ENCODE measurements at places on chromosomes 6 and 20.

DNA sequence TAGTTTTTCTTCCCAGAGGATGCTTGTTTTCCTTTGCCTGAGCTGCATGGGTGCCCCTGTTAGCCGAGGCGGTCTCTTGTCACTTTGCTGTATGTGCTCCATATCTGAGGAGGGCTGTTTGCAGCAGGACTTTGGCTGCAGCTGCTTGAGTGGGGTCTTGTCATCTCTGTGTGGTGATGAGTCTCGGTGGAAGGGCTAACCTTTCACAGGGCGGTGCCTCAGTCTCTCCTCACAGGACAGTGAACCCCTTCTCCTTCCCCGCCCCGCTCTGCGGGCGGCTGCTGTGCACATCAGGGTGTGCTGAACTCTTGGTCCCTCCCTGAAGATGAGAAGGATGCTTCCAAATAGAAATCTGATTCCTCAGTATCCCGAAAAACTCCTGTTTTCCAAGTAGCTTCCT is 75.1 kb downstream of the SYNJ2 start:
- no peak for DNase-seq

DNA sequence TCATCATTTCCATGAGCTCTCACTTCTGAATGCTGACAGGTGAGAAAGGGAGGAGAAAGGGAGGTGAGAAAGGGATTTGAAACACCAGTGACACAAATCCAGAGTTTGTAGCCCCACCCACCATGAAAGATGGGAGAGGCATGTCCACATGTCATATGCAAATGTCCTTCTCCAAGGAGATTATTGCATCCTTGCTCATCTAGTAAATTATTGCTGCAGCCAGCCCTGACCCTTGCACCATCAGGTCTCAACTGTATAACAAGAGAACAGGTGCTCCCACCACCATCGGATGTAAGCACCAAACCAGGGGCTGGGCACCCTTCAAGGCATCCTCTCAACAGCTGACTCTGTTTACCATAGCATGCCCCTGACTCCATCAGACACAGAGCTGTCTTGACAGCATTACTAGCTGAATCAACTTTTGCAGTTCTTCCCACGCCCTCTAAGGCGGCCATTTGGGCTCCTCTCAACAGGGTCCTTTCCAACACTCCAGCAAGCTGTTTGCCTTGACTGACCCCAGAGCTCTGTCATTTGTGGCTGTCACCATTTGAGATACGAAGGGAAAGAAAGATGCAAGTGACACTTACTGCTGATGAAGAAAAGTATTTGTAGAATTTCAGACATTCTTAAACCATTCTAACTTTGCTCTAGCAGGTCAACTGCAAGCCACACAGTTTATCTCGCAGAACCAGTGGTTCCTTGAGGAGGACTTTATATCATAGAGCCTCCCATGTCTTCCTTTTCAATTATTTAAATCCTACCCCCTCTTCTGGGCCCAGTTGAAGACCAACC is 14.2 kb downstream of the GFOD1 start:
- DNase-seq = no peak

DNA sequence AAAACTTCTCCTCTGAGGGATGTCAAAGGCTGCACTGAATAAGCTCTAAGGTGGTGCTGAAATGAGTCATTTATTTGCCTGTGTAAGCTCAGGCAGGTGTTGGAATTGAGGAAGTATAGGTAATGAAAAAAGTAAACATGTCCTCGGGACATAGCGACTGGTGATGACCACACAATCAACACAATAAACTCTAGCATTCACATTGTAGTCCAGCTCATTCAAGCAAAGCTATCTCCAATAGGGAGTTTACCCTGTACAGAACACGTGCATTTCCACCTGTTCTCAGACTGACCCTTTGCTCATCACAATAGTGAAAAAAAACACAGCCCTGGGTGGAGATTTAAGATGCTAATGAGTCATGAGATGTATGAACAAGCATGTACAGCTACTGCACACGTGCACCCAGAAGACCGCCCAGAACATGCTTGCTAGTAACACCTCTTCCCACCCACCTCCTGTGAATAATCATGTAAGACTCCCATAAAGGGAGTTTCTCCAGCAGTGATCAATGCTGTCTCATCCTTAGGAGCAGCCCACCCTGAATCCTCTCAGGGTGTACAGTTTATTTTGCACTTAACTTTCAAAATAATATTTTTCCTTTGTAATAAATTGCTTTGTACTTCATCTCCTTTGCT is 33.0 kb upstream of the POU5F1 start:
- peak; percentile 43 for DNase-seq

DNA sequence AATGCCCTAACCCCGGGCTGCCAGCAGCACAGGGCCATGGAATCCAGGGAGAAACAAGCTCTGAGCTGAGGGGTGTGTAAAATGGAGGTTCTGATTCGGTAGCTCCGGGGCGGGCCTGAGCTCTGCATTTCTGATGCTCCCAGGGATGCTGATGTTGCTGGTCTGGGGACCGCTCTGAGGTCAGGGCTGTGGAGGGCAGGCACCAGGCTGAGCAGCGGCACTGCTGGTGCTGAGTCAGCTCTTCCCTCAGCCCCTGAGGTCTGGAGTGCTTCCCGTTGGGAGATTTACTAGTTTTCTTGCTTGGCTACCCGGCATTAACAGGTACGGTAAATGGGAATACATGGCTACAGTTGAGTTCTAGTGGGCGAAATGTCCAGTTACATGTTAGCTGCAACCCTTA is 18.6 kb upstream of the CST3 start:
- no peak for DNase-seq

DNA sequence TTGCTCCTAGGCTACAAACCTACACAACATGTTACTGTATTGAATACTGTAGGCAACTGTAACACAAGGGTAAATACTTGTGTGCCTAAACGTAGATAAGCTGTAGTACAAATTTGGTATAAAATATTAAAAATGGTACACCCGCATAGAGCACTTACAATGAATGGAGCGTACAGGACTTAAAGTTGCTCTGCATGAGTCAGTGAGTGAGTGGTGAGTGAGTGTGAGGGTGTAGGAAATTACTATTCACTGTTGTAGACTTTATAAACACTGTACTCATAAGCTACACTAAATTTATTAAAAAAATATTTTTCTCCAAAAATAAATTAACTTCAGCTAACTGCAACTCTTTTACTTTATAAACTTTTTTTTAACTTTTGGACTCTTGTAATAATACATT is 391.6 kb downstream of the ADGRB3 start:
- no peak for DNase-seq

DNA sequence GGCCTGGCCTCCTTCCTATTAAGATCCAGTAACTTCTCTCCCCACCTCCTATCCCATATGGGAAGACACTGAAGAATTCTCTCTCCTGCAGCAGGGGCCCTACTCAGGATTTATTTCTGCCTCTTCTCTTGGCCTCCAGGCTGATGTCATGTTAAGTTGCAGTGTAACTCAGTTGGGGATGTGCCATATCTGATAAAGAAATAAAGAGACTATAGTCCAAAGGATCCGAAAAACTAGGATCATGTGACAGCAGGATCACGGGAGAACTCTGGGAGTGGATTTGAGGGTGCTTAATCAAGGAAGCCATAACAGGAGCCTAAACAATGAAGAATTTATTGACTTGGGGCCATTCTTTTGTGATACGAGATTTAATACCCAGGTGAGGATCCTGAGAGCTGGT is 38.5 kb upstream of the TGM6 start:
- no peak for DNase-seq

- no peak for DNase-seq
These were observed 691.8 kb downstream of the QKI start for GRCh38 chr6:164106345-164106769.

- no peak for DNase-seq
These were observed 39.2 kb upstream of the CST7 start for GRCh38 chr20:24909861-24910260.

GRCh38 chr20:25197183-25197869 is 1.8 kb downstream of the ENTPD6 start:
- no peak for DNase-seq

GRCh38 chr20:50110141-50111047 is 2.6 kb downstream of the UBE2V1 start:
- DNase-seq = no peak

GRCh38 chr20:2874456-2874855 is 1.2 kb downstream of the PTPRA start:
- DNase-seq = no peak

- DNase-seq = no peak
These were observed 10.6 kb downstream of the TAAR1 start for GRCh38 chr6:132648356-132648755.

DNA sequence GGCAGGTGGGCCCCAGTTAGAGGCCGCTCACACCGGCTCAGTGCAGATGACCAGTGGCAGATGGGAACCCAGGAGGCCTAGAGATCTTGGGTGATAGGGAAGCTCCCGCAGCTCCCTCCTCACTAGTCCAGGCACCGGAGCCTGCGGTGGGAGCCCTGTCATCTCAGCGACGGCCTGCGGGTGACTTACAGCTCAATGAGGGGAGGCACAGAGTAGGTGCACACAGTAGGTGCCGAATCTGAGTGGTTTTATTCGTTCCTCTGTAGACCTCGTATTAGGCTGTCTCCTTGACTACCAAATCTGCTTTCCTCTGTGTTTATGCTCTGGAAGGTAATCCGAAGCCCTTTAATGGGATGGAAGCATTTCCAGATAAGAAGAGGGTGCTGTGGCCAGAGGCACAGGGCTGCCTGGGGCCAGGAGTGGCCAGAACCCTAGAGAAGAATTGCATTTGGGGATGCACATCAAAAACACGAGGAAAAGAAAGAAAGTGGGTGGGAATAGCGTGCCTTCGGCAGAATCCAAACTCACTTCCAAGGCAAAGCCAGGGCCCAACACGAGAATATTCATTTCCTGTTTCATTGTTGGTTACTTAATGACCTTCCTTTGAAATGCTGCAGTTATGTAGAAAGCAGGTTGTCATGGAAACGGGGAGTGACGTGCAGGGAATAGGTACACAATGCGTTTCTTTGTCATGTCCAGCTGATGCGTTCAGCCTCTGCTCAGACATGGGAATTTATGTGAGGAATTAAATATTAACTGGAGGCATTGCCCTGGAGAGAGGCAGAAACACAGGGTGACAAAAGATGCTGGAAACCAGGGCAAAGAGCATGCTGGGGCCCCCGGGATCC is 24.7 kb downstream of the MYT1 start:
- DNase-seq = no peak

- DNase-seq = no peak
These were observed 67.2 kb upstream of the KIF25 start for GRCh38 chr6:167930295-167930694.

DNA sequence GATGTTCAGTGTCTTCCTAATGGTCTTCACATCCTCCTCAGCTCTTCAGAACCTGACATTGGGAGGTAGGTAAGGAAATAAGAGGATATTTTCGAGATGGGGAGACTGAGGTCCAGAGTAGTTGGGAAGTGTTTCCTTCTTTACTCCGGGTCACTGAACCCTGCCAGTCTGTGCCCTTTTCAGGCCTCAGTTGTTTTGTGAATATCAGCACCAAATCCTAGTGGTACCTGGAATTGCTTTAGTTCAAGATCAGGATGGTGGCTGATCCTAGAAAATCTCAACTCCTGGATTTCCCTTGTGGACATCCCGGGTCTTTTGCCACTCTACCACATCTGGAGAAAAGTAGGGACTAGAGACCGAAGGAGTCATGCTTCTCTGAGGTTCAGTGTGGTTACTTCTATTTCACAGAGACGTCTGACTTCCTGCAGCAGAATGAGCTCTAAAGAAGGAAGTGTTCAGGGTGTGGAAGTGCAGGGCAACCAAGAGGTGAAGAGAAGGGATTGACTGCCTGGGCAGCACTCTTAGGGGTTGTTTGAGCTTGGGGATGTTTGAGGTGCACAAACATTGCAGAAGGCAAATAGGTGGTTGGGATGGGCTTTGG is 995 bp downstream of the STK4 start:
- DNase-seq = peak; percentile 33

DNA sequence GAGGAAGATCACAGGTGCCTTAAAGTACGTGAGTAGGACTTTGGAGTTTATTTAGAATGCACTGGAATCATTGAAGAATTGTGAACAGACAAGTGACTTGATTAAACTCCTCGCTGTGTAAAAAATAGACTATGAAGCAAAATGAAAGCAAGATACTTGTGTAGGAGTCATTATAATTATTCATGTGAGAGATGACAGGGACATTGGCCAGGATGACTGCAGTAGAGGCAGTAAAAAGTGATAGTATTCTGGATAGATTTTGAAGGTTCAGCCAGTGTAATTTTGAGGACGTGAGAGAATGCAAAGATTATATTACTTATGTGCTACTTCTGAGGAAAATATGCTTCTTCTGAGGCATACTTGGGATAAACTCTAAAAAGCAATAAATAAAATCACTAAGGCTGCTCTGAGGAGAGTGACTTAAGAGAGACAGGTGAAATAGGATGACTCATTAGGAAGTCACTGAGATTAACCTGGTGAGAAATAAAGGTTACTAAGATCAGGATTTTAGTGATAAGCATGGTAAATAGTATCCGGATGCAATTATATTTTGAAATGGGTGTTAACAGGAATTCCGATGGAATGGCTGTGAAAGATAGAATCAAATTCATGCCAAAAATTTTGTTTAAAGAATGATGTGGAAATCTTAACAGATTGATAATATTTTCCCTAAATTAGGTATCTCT is 202.0 kb downstream of the CENPW start:
- DNase-seq = no peak

GRCh38 chr20:45933266-45934045 is 1.0 kb upstream of the PCIF1 start:
- DNase-seq = peak; percentile 39

GRCh38 chr6:43627008-43627825 is 1.8 kb downstream of the GTPBP2 start:
- DNase-seq = no peak

- DNase-seq = no peak
These were observed 159.8 kb upstream of the GGTLC1 start for GRCh38 chr20:24148372-24148771.

DNA sequence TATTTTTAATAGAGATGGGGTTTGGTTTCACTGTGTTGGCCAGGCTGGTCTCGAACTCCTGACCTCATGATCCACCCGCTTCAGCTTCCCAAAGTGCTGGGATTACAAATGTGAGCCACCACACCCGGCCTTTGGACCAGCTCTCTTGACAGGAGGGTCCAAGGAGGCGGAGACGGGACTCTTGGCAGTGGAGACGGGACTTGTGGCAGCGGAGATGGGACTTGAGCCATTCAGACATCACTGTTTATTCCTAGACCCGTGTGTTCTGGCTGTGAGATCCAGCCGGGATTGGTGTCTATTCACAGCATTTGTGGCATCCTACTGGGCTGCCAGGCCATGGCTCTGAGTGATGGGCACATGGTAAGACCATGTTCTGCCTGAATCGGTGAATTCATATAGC is 25.6 kb downstream of the PRPF6 start:
- no peak for DNase-seq

All from T follicular helper cell (primary cell).